Neural crest cell (in vitro differentiated cells): ENCODE measurements at places on chromosomes 1 and 21.

GRCh38 chr1:229161740-229162139 lies 109.2 kb upstream of the RAB4A start:
- DNase-seq: no peak

DNA sequence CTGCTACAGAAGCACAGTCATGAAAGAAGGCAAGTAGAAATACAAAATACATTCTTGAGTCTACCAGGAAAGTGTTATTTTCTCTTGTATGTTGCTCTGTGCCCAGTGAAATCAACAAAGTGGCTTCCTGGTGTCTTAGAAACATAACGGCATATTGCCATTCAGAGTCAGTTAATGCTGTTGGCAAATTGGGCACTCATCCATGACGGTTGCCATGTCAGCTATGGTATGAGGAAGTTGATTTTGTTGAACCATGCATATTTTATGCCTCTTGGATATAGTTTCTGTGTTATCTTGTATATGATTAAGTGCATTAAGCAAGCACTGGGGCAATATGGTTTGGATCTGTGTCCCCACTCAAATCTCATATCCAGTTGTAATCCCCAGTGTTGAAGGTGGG lies 153.1 kb upstream of the CXADR start:
- DNase-seq: no peak

GRCh38 chr1:30726236-30726635 lies 2.9 kb upstream of the MATN1 start:
- DNase-seq: no peak

- DNase-seq: no peak
Measured at GRCh38 chr1:94119306-94119705, 1.6 kb downstream of the ABCA4 start.
